ENCODE measurements at places on chromosomes 7 and 10.

- no peak for DNase-seq
Measured at GRCh38 chr7:101233907-101234547, 3.6 kb downstream of the CLDN15 start.

DNA sequence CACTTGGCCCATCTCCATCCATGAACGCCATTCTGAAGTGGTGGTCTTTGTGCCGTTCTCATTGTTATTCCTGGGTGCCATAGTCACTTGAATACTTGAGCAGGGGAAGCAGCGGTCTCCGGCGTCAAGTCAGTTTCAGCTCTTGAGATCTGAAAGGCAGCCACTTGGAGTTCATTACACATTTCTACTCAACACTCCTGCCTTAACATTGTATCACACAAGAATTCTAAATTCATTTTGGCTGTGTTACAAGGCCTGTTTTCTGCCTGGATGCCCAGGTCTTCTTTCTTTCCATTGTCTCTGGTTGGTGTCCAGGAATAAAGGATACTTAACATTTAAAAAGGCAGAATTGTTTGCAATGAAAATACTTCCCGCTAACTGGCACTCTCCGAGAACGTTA is 69.0 kb upstream of the RAB11FIP2 start:
- DNase-seq = no peak

DNA sequence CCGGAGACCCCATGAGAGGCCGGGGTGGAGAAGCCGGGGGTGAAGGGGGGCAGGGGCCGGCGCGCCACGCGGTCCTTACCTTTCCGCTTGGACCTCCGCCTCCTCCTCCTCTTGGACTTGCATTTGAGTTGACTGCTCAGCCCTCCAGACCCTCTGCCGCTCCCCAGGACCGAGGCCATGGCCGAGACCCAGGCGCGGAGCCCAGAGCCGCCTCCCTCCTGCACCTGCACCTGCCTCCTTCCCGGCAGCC is 428 bp downstream of the ADARB2 start:
- DNase-seq = no peak

- peak; percentile 7 for DNase-seq
Measured at GRCh38 chr7:372932-373791, 83.2 kb downstream of the FOXL3 start.

DNA sequence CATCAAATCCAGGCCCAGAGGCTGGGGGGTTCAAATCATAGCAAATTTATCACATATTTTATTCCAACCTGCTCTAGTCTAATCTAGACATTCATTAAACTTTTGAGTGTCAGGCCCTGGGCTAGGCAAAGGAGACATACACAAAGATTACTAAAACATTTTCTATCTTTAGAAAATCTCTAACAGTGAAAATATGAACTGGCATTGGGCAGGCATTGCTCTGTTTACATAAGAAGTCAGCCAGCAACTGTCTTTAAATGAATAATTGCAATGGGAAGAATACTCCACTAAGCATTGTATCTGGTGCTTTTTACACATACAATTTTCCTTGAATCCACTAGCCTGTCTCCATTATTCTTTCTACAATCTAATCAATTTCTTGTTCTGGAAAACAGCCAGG is 222.5 kb upstream of the LRRN3 start:
- DNase-seq = no peak

DNA sequence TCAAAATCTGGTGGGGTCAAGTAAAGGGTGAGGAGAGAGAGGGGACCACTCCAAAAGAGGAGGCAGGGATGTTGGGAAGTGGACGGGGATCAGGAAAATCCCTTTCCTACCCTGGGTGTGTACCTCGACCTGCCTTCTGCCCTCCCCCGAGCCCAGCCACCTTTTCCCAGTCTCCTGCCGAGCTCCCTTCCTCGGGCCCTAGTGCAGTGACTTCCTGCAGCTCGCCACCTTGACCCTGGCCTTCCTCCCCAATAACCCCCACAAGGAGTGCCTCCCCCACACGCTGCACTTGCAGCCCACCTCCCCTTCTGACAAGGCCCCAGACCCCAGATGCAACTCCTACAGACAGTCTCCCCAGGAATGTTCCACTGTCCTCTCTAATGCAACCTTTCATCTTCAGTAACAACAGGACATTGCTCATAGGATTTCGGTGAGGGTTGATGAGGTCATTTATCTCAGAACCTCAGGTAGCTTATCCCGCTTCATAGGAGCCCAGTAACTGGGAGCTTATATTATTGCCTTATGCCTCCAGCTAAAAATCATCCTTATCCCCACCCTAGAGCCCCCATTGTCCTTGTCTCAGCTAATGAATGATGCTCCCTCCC is 90.1 kb downstream of the MKI67 start:
- DNase-seq = no peak

- no peak for DNase-seq
Measured at GRCh38 chr7:7568553-7568952, 1.9 kb downstream of the MIOS start.

GRCh38 chr7:1853986-1854865 is 184.1 kb downstream of the ELFN1 start:
- DNase-seq = peak; percentile 8

DNA sequence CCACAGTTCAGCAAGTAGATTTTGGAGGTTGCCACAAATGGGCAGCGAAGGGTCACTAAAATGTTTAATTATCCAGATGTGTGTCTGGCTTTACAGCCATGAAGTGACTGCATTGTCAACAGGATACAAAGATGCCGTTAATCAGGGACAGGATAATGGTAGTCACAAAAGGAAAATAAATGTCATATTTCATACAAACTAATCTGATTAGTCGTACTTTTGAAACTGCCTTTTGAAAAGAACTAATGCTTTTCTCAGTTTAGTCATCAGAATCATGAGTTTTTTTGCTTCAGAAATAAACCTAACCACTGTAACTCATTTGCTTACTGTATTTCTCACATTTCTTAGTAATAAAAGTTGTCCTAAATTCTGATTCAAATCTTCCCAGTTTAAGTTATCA is 22.2 kb upstream of the WNT16 start:
- DNase-seq = no peak

GRCh38 chr7:95723583-95724180 is 48.7 kb upstream of the DYNC1I1 start:
- no peak for DNase-seq

- DNase-seq = no peak
Measured at GRCh38 chr7:38465956-38466355, 165.2 kb downstream of the AMPH start.

GRCh38 chr10:107163076-107163855 is 1.2 kb downstream of the SORCS1 start:
- no peak for DNase-seq

- DNase-seq = no peak
Measured at GRCh38 chr7:25854059-25854458, 297.9 kb upstream of the NFE2L3 start.

DNA sequence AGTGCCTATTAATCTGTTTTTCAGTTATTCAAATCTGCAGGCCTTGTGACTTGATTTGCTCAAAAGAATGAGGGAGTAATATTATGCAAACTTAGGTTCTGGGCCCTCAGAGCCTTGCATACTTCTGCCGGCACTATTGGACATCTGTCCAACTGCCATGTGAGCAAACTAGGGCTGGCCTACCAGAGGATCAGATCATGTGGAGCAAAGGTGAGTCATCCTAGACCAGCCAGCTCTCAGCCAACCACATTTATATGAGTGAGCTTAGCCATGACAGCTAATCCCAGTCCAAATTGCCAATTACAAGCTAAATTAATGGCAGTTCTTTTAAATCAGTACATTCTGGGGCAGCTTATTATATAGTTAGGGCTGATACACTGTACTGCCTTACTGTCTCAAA is 69.6 kb downstream of the SDHAF3 start:
- no peak for DNase-seq

DNA sequence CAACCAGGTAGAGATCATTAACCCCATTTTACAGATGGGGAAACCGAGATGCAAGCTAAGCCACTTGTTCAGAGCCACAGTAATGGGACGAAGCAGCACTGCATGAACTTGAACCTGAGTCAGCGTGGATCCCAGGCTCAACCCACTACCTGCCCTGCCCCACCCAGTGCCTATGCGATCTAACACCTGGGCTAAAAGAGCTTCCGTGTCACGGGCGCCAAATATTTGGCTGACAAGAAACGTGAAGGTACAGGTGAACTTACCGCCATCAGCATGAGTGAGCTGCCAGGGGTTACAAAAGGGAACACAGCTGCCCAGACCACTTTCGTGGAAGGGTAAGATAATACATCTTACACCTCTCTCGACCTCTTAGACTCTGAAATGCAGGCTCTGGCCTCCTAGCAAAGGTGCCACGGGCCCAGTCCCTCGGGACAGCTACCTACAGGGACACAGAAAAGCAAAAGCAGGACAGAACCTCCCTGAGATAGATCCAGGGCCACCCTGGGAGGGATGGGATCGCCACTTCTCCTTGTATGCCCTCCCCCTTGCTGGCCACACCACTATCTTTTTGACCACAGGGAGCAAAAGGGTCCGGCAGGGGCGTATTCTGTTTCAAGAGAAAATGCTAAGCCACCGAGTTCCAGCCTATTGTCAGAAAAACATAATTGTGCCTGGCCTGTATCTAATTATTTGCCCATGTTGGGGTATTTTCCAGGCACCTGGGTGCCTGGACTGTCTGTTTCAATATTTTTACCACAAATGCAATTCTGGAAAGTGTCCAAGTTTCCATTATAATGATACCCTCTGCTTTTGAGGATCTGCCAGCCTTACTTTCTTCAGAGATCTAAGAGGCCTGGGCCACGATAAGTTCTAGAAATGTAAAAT is 6.4 kb downstream of the CHST15 start:
- DNase-seq = no peak

GRCh38 chr10:6877336-6877721 is 297.3 kb upstream of the PRKCQ start:
- no peak for DNase-seq

- no peak for DNase-seq
Measured at GRCh38 chr7:92987095-92987494, 130.7 kb downstream of the SAMD9 start.

GRCh38 chr10:23694446-23694920 is 255.6 kb downstream of the OTUD1 start:
- DNase-seq = no peak

DNA sequence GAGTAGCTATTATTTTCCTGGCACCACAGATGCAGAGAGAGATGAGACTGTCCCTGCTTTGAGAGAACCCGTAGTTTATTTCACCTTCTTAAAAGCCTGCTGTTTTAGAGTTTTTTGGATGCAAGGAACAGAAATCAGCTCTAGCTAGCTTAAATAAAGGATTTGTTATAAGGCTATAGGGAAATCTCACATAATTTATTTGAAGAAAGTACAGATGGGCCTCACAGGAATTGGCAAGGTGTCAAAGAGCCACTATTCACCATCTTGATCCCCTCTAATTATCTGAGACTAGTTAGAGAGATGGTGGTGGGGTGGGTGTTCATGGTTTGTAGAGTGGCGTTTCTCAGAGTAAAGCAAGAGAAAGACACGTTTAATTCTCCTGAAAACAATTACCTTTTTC is 7.3 kb downstream of the KMT2E start:
- DNase-seq = no peak

DNA sequence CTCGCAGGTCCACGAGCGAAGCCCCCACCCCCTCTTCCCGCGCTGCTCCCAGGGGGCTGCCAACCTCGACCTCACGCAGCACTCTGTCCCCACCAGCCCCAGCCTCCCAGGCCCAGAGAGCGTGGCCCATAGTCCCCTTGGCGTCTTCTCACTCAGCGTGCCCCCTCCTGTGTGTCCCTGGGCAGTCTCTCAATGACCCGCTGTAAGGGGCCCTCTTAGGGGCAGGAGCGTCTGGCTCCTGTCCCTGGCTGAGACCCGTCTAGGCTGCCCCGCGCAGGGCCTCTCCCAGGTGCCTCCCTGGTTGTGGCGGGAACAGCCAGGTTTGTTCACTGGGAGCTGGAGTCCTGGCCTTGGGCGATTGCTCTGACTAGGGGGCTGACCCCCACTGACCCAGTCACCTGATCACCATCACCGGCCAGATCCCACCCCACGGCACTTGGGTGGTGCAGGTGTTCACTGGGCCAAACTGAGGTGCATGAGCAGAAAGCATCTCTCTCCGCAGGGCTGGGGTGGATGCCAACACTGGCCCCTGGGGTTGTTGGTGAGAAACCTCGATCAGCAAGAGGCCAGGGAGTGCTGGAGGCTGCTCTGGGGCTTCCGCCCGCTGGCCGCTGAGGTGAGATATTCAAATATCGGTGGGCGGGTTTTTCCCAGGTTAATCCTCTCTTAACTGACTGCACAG is 12.6 kb upstream of the WDFY4 start:
- DNase-seq = no peak

DNA sequence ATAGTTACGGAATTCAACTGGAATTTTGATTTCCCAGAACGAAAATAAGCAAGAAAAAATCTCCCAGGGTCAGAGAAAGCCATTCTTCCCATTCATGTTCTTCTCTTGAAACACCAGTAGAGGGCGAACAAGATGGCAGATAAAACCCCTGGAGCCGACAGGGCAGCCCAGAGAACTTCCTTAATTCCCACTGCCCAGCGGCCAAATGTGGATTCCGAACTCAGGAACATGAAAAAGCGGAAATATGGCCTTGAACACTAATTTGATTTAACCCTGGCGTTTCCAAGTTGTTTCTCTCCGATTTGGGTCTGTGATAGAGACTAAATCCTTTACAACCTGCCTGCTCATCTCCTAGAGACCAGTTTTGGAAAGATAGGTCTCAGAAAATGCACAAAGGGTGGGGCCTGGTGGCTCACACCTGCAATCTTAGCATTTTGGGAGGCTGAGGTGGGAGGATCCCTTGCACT is 100.7 kb upstream of the WAC start:
- peak; percentile 34 for DNase-seq

DNA sequence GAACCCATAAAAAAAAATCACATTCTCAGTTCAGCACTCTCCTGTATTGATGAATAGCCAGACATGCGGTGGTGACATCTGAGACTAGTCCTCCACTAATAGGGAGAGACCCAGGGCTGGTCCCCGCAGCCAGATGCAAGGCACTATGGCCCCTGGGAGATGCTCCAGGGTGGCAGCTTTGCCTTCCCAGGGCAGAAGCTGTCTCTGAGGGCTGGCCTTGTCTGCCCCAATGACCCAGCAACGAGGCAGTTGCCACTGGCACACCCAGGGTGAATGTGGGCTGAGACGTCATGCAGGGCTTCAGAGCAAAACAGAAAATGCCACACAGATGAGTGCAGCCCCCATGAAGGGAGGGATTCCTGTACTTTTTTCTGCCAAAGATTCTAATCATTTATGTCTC is 50.1 kb upstream of the GDF10 start:
- no peak for DNase-seq

DNA sequence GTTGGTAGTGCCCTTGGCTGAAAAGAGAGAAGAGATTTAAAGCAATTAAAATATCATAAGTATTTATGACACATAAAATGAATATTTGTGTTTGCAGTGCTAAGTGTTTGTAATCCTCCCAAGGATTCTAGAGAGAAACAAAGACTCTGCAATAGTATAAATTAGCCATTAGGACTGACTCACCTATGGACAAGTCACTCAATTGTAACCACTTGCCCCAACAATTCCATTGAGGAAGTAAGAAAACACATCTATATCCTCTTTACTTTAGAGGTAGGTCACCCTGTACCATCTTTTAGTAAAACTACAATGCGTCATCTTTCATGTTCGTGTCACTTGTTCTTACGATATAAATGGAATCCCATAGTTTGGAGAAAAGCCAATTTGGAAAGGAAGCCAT is 85.7 kb upstream of the INHBA start:
- no peak for DNase-seq

Measured in left ventricle myocardium inferior (tissue), 1 donor.